ENCODE measurements at places on chromosomes 3 and 15. TPM values are rescaled to one million over a fixed set of nuclear protein-coding genes. Genes with fewer than 3 reads are reported as not detected.

The ROPN1 gene
- not detected for total RNA-seq

The TMOD3 gene
- 37.0 TPM for total RNA-seq

The GOLGA8K gene
- total RNA-seq = 0.16 TPM

The DAZL gene
- total RNA-seq = not detected

The PLA2G4E gene
- total RNA-seq = not detected

The TIGIT gene
- not detected for total RNA-seq

The RASGRF1 gene
- under 0.01 TPM for total RNA-seq

The ZDHHC23 gene
- 0.43 TPM for total RNA-seq

The CYP19A1 gene
- total RNA-seq = 1.8 TPM

The SLC7A14 gene
- 3.3 TPM for total RNA-seq

The CGNL1 gene
- total RNA-seq = 0.16 TPM

The MYEF2 gene
- 1.7 TPM for total RNA-seq
